Activated T-helper 1 cell treated with Interleukin-2 at 50 U/mL for 16 hours (primary cell): ENCODE measurements at places on chromosomes 5 and 9.

DNA sequence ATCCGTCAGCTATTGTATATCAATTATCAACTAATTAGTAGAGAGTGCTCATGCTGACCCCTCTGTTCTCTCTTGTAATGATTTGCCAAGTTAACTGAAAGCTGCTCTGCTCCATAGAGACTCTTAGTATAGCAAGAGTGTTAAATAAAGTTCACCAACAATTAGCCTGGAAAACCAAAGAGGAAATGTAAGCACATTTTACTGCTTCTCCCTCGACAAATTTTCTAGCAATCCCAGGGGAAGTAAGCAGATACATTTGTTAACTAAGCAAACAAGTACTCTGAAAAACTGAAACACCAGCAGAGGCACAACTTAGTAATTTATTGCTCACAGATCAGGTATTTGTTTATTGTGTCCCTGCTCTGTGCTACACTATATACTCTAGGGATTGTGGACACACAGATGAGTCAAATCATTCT, 162.2 kb downstream of the GLIS3 start:
- DNase-seq: no peak

DNA sequence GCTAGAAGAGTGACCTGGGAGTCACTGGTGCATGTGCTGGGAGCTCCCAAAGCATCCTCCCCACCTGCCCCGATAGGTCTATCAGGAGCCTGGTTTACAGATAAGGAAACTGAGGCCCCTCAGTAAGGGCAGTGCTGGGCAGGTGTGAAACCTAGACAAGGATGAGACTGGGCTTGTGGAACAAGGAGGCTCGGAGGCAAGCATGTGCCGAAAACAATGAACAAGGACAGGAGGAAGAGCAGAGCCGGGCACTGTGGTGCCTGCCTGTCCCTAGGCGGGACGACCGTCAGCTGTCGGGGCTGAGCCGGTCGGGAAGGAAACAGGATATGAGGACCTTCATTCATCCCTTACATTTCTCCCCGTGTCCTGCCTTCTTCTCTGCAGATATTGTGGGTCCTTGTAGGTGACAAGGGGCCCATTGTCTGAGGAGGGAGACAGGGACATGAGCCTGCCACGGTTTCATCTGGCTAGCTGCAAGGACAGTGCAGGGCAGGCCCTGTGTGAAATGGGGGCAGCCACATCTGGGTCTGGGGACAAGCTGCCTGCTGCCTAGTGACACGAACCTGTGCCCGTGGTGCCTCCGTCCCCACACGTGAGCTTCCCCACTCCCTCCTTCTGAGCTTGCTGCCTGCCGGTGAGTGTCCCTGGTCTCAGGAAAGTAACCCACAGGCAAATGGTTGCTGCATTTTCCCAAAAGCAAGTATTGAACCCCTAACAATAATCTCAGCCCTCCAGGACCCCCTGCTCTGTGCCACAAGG, 18.6 kb downstream of the FGD3 start:
- DNase-seq: no peak

GRCh38 chr5:158068964-158069363, 210.0 kb upstream of the CLINT1 start:
- DNase-seq: no peak

- no peak for DNase-seq
Observed at GRCh38 chr5:133228316-133228715, 176.5 kb downstream of the HSPA4 start.

GRCh38 chr5:143200781-143201398, 202.6 kb downstream of the NR3C1 start:
- DNase-seq: no peak

DNA sequence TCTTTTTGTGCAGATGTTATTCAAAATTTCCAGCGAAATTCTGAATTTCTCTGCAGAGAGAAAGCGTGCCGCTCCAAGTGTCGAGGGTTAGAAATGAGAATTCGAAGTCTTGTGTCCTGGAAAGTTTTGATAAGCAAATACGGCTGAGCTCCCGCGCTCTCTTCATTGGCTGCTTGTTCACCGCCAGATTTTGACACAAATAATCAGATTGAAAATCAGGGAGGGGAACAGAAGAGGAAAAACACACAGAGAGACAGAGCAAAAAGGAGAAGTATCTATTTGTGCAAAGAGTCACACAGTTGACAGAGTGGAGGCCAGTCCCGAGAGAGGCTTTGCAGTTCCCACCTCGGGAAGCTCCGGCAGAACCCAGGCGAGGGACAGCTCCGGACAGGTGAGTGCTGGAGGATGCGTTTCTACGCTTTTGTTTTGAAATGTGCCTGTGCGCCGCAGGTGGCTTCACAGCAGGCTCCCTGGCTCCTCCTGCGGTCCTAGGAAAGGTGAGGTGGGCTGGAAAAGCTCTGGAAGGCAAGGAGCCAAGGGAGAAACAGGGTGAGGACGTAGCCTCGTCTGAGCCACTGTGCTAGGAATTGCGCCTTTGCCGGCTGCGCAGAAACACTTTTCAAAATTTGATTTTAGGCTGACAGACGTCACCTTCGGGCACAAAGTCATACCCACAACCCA, at the start of gene GFI1B:
Gene GFI1B, plus strand, starts transcription at position 244 of the 681 bp plus-strand sequence. CDS start 7,985 bp downstream, outside the sequence.
- DNase-seq: no peak

GRCh38 chr9:123112015-123112975, 78.8 kb downstream of the GPR21 start:
- no peak for DNase-seq

GRCh38 chr5:4976902-4977301, 163.2 kb upstream of the ADAMTS16 start:
- DNase-seq: no peak
